ENCODE measurements at places on chromosomes 11 and 22.

- DNase-seq, result no peak
Observed at GRCh38 chr22:47307822-47308221, 545.4 kb downstream of the TBC1D22A start.

DNA sequence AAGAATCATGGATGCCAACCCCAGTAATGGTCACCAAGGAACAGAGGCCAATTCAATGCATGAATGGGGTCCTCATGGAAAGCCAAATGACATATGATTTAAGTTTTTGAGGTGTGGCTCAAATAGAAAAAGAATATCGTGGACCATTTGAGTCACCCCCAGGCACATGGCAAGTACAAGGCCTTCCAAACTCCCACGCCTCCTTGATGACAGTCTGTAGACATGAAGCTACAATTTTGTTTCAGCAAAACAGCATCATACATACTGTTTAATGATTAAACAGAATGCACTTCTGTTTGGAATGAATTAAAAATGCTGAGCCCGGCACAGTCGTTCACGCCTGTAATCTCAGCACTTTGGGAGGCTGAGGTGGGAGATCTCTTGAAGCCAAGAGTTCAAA, 7.4 kb downstream of the FADD start:
- no peak for DNase-seq

DNA sequence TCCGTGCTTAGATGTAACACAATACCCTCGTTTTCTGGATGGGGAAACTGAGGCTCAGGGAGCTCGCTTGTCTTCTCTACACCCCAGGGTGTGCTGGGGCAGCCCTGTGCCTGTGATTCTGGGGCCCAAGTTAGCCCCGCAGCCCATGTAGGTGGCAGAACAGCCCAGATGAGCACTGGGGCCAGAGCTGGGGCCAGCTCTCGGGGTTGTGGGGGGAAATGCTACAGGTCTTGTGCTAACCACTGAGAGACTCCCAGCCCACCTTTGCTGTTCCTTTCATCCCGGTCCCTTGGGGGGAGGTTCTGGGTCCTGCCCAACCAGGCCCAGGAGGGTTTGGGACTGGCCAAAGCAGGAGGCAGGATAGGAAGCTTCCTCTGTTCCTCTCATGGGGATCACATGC, 13.5 kb downstream of the MYEOV start:
- DNase-seq, result no peak

DNA sequence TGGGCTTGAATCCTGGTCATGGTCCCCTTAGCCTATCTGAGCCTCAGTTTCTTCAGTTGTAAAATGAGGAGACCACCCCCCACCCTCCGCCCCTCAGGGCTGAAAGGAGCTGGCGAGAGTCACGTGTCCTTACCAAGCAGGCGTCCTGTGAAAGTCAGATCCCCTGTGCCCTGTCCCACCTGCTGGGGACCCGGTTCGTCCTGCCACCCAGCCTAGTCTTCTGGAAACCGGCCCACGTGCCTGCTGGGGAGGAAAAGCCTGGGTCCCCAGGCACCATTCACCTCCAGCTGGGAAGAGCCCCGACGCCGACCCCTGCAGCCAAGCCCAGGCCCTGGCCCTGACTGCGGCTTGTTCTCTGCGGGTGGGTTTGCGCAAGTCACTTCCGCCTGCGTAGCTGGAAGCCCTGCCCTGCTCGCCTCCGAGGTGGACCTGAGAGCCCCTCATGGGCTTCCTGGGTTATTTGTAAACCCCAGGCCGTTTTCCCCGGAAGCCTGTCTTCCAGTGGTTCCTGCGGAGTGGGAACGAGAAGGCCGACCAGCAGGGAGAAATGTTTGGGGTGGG, 679 bp upstream of the SSH3 start:
- DNase-seq, result no peak

- no peak for DNase-seq
Observed at GRCh38 chr11:69253028-69253427, 40.9 kb upstream of the MYEOV start.

GRCh38 chr11:59117774-59118173, 10.7 kb downstream of the FAM111B start:
- DNase-seq, result no peak

- DNase-seq, result no peak
Observed at GRCh38 chr11:72720047-72720446, 32.2 kb downstream of the ARAP1 start.

- no peak for DNase-seq
Observed at GRCh38 chr11:2913019-2913431, 16.2 kb downstream of the PHLDA2 start.

GRCh38 chr11:115117956-115118493, 386.2 kb downstream of the CADM1 start:
- DNase-seq, result no peak

DNA sequence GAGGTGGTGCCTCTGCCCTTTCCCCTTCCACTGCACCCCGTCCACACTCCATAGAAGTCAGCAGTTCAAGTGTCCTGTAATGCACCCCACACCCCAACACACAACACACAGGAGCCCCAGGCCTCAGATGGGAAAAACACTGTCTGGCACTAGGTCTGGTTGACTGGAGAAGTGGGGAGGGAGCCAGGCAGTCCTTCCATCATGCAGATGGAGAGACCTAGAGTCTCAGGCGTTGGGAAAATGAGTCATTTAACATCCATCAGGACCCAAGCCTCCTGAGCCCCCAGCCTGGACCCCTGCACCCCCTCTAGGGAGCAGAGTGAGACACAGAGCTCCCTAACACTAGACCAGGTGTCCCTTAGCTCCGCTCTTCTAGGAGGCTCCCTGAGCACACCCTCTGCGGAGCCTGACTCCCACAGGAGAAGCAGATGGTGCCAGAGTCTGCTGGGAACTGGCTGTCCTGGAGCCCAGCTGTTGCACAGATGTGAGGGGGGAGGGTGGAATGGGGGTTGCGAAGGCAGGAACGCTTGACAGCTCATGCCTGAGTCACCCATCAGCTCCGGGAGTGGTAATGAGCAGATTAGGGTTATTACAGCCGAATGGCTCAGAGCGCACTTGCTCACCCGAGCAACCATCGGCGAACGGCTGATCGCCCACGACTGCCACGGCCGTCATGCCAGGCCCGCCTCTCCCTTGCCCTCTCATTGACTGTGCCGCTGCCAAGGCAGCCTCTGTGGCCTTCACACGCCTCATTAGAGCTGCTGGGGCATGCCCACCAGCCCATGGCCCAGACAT, 22.1 kb upstream of the SYT7 start:
- DNase-seq, result peak; percentile 85

DNA sequence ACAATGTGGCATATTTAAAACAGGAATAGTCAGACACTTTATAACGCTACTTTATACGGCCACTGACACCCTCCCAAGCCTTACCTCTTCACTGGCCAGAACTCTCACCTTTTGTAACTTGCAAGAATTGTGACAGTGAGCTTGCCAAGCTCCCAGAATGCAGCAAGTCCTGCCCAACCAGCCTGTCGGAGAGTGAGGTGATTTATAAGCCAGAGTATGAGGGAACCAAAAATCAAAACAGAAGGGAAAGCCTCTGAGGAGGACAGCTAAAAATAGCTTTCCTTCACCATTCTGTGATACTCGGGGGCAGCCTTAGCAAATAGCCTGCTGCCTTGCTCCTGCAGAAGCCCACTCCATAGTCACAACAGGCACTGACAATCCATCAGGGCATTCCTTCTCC, 229.7 kb downstream of the FAM76B start:
- DNase-seq, result peak; percentile 77

- DNase-seq, result peak; percentile 22
Observed at GRCh38 chr11:60389279-60389910, 6.9 kb upstream of the MS4A14 start.

GRCh38 chr11:119700536-119701346, 28.3 kb downstream of the NECTIN1 start:
- no peak for DNase-seq

DNA sequence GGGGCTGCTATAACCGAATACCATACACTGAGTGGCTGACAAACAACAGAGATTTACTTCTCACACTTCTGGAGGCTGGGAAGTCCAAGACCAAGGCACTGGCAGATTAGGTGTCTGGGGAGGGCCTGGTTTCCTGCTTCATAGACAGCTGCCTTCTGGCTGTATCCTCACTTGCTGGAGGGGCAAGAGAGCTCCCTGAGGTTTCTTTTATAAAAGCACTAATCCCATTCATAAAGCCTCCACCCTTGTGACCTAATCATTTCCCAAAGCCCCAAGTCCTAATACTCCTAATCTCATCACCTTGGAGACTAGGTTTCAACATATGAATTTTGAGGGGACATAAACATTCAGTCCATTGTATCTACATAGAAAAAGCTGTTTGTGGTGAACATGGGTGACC, 131.8 kb downstream of the KIRREL3 start:
- no peak for DNase-seq

DNA sequence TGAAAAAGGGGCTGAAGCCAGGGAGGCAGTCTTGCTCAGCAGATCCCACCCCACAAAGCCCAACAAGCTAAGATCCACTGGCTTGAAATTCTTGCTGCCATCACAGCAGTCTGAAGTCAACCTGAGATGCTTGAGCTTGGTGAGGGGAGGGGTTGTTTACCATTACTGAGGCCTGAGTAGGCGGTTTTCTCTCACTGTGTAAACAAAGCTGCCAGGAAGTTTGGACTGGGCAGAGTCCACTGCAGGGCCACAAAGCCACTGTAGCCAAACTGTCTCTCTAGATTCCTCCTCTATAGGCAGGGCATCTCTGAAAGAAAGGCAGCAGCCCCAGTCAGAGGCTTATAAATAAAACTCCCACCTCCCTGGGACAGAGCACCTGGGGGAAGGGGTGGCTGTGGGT, 746.1 kb upstream of the LRRC4C start:
- DNase-seq, result no peak

DNA sequence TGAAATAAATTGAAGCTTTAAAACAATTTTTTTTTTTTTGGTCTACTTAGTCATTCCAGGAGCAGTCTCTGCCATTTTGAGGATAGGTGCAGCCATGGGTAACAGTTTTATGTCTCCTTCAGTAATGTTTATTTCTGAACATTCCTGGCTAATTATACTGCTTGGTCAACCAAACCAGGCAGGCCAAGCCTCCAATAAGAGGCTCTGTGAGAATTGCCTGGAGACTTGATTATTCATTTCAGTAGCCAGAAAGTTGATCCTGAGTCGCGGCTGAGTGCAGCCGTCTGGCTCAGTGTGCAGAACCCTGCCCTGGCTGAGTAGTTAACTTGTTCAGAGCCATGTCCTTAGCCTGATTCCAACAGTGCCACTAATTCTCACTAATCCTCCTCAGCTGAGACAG, 364.0 kb upstream of the FAT3 start:
- no peak for DNase-seq
